Activated T-cell treated with anti-CD3 and anti-CD28 coated beads, Interleukin-2, amount 50 U/mL, for 72 hours (primary cell): ENCODE measurements at places on chromosomes 16 and 17. TPM values are rescaled to one million over a fixed set of nuclear protein-coding genes. Genes with fewer than 3 reads are reported as not detected.

GRCh38 chr17:7590743-7591142 is 849 bp upstream of the SOX15 start:
- H3K36me3 ChIP-seq = peaks cover 14% of the 10 kb centered on the region
- H3K4me1 ChIP-seq = peaks cover 3% of the 10 kb centered on the region
- H3K27ac ChIP-seq = peak overlapping the region; percentile 7
- H3K27me3 ChIP-seq = no peaks in the 10 kb centered on the region
- no peak overlapping the region for H3K4me3 ChIP-seq
- no peak for DNase-seq

PHOSPHO1 gene
- 0.29 TPM for total RNA-seq

DNA sequence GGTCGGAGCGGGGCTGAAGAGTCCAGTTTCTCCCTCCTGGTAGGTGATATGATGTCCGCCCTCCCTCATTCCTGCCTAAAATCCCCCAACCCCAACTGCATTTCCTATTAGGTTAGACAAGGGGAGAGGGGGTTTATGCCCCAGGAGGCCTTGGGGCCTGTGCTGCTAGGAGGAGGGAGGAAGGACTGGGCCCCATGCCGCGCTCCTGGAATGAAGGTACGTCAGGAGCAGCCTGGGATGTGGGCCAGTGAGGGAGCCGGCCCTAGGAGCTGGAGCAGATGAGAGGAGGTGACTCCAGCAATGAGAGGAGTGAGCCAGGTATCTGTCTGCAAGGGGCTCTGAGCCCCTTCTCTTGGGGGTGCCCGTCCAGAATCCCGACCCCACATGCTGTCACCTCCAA is 46.9 kb upstream of the CDC42EP4 start:
- no peaks in the 10 kb centered on the region for H3K36me3 ChIP-seq
- no peak overlapping the region for H3K4me3 ChIP-seq
- no peak for DNase-seq

GRCh38 chr16:23836078-23836403 is 258 bp downstream of the PRKCB start:
- peak overlapping the region; percentile 99 for H3K4me3 ChIP-seq
- peaks cover 8% of the 10 kb centered on the region for H3K36me3 ChIP-seq
- H3K27ac ChIP-seq = no peak overlapping the region
- no peaks in the 10 kb centered on the region for H3K27me3 ChIP-seq

- DNase-seq = no peak
- no peak overlapping the region for H3K4me3 ChIP-seq
- no peaks in the 10 kb centered on the region for H3K4me1 ChIP-seq
- no peak overlapping the region for H3K27ac ChIP-seq
- no peaks in the 10 kb centered on the region for H3K36me3 ChIP-seq
Measured at GRCh38 chr17:7782240-7782639, 51.8 kb upstream of the KDM6B start.

TEX14 gene
- total RNA-seq = 0.84 TPM

- no peaks in the 10 kb centered on the region for H3K36me3 ChIP-seq
- H3K27ac ChIP-seq = no peak overlapping the region
- H3K4me1 ChIP-seq = no peaks in the 10 kb centered on the region
- H3K27me3 ChIP-seq = no peaks in the 10 kb centered on the region
Measured at GRCh38 chr16:769184-769784, 8.8 kb downstream of the MSLN start.

DNA sequence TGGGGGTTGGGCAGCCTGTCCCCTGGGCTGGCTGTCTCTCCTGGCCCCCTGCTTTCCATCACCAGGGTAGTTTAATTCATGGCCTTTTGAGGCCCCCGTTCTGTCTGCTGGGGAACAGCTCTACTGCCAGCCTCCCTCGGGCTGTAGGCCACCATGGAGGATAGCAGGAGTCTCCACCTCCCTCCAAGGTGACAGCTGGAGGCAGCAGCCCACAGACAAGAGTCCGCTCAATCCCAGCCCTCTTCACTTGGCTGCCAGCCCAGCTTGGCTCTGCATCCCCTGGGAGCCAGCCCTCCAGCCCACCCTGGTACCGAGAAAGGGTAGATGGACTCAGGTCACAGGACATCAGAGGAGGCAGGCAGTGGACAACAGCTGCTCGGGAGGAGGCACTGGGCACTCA is 194.6 kb upstream of the SDK2 start:
- H3K27ac ChIP-seq = no peak overlapping the region
- peaks cover 3% of the 10 kb centered on the region for H3K36me3 ChIP-seq
- no peak for DNase-seq
- H3K4me3 ChIP-seq = no peak overlapping the region
- no peaks in the 10 kb centered on the region for H3K27me3 ChIP-seq

- H3K4me3 ChIP-seq = no peak overlapping the region
- H3K27ac ChIP-seq = no peak overlapping the region
- H3K4me1 ChIP-seq = peaks cover 12% of the 10 kb centered on the region
- H3K27me3 ChIP-seq = no peaks in the 10 kb centered on the region
- peaks cover 6% of the 10 kb centered on the region for H3K36me3 ChIP-seq
- DNase-seq = no peak
Measured at GRCh38 chr17:47636273-47637030, 13.3 kb upstream of the KPNB1 start.

DNA sequence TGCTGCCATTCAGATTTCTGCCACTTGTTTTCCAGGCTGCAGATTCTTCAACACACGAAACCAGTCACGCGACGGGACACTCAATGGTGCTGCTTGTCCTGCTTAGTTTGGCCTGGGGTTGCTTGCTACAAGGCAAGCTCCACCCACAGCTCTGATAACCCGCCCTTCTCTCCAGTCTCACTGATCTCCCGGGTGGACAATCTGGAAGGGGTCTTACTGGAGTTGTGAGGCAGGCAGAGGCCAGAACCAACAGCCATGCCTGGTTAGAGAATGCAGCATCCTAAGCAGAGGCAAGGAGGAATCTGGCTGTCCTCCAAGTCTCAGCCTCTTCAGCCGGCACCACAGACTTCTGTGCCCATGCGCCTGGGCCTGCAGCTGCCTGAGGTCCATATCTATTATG is 119.1 kb downstream of the KCNJ12 start:
- H3K4me3 ChIP-seq = no peak overlapping the region
- DNase-seq = no peak
- H3K36me3 ChIP-seq = no peaks in the 10 kb centered on the region
- H3K27me3 ChIP-seq = no peaks in the 10 kb centered on the region

DNA sequence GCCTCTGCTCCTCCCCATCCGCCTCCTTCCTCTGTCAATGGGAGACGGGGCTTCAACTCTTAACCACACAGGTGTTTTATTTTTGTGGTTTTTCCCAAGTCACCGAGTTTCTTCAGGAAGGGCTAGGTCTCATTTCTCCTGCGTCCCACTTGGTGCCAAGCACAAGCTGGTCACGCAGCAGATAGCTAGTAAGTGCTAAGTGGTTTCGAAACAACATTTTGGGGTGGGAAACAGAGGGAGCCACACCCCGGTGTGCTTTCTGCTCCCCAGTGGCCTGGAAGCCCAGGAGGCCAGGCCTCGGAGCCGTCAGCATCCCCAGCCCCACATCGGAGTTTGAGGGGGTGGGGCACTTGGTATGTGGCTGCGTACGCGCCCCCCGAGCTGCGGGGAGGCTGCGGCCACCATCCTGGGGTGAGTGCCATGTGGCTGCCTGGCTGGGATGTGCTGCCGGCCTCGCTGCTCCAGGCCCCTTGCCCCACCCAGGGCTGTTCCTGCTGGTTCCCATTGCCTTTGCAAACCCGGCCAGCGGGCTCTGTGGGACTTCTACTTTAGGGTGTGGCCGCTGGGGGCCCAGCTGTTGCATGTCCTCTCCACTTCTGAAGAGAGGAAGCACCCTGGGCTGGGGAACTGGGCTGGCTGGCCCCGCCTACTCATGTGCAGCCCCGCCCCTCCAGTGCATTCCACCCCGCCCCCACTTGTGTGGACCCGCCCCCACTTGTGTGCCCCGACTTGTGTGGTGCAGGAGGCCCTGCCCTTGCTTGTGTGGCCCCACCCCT is 55.6 kb downstream of the BAIAP2 start:
- H3K4me1 ChIP-seq = peaks cover 15% of the 10 kb centered on the region
- no peaks in the 10 kb centered on the region for H3K27me3 ChIP-seq
- peak; percentile 29 for DNase-seq
- no peak overlapping the region for H3K27ac ChIP-seq
